ENCODE measurements at places on chromosomes 7 and 10. TPM values are rescaled to one million over a fixed set of nuclear protein-coding genes. Genes with fewer than 3 reads are reported as not detected.

- DNase-seq: no peak
These were observed 429.1 kb downstream of the ACTR3B start for GRCh38 chr7:153188630-153189029.

DNA sequence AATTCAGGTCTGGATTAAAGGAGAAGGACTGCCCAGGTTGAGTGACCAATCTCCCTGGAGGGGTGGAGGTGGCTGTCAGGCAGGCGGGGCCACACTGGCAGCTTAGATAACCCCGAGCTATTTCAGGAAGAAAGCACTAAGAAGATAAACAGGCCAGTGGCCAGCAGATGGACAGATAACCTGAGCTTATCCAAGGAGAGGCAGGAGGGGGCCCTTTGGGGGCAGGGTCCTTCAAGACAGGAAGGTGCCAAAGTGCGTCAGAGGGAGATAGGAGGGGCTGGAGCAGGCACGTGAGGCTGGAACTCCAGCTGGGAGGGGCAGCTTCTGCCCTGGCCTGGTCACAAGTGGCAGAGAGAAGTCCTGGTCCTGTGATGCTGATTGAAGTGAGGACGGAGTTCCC lies 29.8 kb upstream of the PODXL start:
- no peak for DNase-seq

The NEUROD6 gene
- total RNA-seq: not detected

The PALD1 gene
- total RNA-seq: 6.8 TPM

Measured in uterus (tissue), 4 donors.